HFF-Myc (cell line): ENCODE measurements at places on chromosomes 3 and 15.

DNA sequence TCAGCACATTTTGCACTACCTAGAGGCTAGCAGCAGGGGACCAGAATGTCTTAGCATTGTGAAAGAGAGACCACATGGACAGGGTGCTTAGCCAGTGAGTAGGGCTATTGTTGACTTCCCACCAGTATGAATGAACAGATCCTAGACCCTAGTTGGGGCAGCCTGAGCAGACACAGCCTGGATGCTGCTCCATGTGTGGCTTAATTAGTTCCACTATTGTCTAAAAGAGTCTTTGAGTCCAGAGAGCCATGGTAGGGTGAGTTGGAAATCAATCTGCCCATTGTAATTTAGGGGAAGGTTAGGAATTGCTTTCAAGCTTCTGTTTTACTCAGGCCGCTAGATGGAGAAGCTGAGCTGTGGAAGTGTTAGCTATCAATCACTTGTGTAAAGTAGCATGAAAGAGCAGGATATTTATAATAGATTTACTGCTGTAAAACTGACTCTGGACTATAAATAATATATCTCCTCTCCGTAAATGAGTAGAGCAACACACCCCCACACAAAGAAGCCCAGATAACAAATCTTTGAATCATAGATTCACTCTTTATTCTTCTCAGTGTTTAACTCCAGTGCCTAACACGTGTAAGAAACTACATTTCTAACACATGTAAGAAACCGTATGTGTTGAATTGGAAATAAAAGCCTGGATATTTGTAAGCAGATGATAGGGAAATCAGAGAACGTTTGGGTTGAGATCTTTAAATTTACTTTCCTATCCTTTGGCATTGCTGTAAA lies 4.1 kb upstream of the GCSAM start:
- no peak for DNase-seq

GRCh38 chr3:186121968-186122367 lies 13.1 kb upstream of the ETV5 start:
- DNase-seq, result no peak

DNA sequence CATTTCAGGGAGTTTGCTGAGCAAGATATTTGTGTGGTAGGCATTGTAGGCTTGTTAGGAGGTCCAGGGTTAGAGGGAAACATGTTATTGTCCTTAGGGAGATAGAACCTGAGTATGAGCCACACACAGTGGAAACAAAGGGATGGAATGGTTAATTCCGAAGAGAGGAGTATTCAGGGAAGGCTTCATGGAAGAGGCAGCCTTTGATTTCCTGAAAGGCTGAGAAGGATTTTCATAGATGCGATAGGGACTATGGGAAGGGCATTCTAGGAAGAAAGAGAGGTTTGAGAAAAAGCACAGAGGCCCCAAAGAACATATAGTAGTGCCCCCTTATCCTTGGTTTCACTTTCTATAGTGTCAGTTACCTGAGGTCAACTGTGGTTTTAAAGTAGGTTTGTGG lies 81.7 kb downstream of the RAB11A start:
- no peak for DNase-seq

- no peak for DNase-seq
Observed at GRCh38 chr3:116394365-116394764, 50.9 kb downstream of the LSAMP start.

DNA sequence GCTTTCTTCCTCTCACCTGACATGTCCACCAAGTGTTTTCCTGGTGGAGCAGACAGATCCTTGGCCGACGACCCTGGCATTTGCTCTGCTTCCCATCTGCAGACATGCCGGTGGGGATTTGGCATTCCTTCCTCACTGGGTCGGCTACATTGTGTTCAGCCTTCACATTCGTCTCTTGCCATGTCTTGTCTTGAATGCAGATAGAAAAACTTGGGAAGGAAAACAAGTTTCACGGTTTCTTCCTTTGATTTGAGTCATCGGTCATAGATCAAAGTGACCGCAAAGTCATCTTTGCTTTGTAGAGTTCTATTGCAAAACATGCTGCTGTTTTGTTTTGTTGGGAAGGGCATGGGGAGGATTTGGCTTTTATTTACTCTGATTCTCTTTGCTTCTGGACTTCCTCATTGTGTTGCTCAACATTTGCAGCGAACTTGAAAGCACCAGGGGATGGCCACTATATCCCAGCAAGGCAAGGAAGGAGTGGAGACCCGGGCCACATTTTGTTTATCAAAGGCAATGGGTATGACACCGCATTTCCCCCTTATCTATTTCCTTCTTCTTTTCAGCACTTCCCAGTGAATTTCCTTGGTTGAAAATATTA lies 321.3 kb downstream of the CACNA2D3 start:
- no peak for DNase-seq

DNA sequence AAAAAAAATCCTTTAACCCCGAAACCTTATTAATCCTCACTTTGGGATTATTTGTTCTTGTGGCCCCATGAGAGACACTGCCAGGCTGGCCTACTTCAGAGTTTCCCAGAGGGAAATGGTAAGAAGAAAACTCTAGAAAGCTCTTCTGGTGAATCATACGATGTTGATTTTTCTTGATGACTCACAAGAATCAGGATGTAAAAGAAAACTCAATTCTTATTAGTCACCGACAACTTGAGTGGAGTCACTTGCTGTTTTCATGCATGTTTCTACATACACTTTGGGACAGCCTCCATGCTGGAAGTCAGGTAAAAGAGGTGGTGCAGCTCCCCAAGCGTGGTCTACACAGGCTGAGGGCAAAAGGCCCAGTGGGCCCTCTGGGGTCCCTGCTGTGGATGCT lies 42.8 kb downstream of the MYO5C start:
- peak; percentile 74 for DNase-seq

DNA sequence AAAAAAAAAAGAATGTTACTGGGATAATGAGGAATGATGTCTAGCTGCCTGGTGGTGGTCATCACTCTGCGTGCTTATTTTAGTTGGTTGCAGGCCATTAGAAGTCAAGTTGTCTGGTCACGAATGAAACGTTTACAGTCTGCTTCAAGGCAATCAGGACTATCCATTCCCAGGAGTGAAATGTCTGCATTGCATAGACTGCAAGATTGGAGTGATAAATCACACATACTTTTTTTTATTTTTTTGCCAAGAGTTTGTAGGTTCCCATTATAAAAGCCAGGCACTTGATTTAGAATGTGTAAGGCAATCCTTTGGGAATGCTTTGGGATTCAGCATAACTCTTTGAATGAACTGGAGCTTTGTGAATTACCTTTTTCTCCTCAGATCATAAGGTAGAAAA lies 132.3 kb downstream of the STAC start:
- DNase-seq, result no peak

- DNase-seq, result no peak
Observed at GRCh38 chr3:159380891-159381290, 579.0 kb downstream of the MFSD1 start.

DNA sequence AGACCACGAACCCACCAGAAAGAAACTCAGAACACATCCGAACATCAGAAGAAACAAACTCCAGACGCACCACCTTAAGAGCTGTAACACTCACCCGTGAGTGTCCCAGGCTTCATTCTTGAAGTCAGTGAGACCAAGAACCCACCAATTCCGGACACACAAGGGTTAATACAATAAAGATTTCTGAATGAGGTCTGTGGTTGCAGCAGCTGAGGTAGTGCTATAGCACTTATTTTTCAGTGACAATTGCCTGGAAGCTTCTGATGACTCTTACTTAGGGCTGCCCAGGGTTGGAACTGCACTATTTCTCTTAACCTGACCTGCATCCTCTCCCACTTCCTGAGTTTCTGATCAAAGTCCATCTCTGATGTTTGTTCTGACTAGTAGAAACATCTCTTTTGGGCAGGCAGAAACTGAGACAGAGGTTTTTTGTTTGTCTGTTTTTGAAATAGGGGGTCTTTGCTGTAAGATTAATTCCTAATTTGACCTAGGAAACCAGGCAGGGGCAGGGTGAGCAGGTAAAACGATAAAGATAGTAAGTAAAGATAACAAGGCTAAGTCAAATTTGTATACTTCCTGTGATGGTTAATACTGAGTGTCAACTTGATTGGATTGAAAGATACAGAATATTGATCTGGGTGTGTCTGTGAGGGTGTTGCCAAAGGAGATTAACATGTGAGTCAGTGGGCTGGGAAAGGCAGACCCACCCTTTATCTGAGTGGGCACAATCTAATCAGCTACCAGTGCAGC lies 169.1 kb downstream of the GAP43 start:
- DNase-seq, result no peak

DNA sequence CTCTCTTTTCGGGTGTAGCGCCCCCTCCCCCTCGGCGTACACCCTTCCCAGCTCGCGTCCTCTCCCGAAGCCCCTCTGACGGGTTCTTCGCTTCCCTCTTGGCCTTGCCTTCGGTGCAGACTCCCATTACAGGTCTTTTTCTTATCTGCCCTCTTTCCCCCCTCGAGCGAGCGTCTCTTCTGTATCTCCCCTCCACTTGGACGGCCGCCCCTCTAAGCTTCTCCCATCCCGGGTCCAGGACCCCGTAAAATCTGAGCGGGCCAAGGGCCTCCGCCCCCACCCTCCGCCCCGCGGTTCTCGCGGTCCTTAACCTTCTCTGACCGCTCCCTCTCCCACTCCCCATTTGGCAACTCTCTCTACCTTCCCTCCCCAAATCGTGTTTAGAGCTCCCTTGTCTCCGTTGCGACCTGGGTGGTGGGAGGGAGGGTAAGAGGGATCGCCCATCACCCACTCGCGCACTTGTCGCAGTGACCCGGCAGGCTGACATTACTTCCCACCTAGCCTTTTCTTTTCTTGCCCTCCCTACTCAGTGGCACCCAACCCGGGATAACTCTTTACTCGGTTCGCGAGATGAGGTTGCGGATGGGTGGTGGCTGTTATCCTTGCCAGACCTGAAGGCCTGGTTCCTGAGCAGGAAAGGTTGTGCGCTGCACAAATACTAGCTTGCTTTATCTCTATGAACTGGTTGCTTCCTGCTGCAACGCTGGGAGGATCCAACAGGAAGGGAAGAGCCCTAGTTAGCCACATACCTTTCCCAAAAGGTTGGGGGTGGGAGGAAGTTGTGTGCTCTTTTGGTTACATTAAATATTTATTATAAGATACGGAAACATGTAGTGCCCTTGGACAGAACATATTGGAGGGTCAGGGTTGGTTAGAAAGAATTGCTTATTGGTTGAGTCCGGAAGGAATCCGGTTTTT lies 922 bp downstream of the RAB11A start:
- DNase-seq, result no peak

DNA sequence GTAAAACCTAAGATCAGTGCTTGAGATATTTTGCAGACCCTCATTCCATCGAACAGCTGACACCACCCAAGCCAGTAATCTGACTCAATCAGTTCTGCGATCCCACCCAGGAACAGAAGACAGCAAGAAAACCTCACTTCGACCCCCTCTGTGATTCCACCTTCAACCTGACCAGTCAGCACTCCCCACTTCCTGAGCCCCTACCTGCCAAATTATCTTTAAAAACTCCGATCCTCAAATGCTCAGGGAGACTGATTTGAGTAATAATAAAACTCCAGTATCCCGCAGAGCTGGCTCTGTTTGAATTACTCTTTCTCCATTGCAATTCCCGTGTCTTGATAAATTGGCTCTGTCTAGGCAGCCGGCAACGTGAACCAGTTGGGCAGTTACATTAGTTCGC lies 25.7 kb upstream of the CLDN16 start:
- DNase-seq, result no peak

GRCh38 chr3:165754219-165755007 lies 82.8 kb downstream of the BCHE start:
- DNase-seq, result no peak

DNA sequence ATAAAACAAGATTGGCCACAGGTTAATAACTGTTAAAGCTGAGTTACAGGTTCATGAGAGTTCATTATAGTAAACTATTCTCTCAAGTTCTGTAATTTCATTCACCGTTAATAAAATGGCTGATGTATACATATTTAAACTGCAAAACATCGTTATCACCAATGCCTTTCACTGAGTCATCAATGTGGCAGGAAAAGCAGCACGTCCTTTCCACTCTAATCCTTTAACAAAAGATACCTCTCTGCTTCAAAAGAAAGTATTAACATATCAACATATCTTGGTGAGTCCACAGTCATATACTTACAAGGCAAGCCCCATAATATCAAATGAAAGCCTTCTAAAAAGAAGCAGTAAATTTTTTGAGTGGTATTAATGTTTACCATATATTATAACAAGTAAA lies 54.5 kb downstream of the UACA start:
- DNase-seq, result no peak

DNA sequence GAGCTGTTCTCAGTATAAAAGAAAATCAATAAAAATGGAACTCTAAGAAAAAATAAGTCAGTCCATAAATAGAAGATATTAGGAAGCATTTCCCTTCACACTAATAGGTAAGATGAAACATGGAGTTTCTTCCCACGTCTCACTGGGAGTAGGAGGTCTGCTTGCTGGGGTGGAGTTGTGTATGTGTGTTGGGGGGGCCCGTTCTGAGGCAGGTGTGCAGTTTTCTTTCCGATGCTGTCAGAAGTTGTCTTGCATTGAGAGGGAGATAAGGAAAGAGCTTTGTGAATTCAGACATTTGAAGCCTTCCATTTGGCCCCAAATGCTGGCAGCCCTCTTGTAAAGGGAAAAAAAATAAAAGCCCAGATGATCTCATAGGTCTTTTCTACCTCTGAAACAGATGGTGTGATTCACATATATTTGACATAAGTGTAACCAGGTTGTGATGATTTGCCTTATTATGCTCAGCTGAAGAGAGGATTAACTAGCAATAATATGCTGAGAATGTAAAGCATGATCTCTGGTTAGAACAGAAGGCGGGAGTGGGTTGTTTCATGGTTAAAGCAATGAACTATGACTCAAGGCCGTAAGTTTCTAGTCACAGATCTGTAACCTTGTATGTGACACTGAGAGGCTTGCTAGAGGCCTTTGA lies 8.8 kb downstream of the RASGRP1 start:
- no peak for DNase-seq

- DNase-seq, result peak; percentile 98
Observed at GRCh38 chr3:157174649-157175498, 14.9 kb upstream of the CCNL1 start.

DNA sequence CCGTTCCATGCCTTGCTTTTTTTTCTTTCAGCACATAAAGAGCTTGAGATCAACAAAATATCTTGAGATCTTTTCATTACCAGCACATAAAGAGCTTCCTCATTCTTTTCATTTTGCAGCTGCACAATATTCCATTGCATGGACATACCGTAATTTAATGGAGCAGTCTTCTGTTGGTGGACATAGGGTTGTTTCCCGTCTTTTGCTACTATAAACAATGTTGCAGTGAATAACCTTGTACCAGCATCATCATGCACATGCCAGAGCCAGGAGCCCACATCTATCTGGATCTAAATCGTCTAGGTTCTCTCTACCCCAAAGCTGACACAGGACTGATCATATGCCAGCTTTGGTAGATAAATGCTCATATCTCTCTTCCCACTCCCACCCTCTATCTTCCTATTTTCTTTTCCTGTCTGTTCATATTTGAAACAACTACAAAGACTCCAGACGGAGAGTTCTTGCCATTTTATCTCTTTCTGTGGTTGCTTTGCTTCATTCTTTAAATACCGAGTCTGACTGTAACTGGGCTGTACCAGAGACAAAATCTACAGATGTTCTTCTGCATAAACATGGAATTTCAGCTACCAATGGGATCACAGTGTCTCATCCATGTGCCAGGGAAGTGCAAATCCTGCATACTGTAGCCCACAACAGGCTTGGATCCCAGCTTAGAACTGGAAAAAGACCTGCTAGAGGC lies 47.1 kb upstream of the AKAP13 start:
- DNase-seq, result peak; percentile 83

GRCh38 chr15:51401872-51402517 lies 60.5 kb downstream of the GLDN start:
- no peak for DNase-seq
